ENCODE measurements at places on chromosomes 13 and 19.

DNA sequence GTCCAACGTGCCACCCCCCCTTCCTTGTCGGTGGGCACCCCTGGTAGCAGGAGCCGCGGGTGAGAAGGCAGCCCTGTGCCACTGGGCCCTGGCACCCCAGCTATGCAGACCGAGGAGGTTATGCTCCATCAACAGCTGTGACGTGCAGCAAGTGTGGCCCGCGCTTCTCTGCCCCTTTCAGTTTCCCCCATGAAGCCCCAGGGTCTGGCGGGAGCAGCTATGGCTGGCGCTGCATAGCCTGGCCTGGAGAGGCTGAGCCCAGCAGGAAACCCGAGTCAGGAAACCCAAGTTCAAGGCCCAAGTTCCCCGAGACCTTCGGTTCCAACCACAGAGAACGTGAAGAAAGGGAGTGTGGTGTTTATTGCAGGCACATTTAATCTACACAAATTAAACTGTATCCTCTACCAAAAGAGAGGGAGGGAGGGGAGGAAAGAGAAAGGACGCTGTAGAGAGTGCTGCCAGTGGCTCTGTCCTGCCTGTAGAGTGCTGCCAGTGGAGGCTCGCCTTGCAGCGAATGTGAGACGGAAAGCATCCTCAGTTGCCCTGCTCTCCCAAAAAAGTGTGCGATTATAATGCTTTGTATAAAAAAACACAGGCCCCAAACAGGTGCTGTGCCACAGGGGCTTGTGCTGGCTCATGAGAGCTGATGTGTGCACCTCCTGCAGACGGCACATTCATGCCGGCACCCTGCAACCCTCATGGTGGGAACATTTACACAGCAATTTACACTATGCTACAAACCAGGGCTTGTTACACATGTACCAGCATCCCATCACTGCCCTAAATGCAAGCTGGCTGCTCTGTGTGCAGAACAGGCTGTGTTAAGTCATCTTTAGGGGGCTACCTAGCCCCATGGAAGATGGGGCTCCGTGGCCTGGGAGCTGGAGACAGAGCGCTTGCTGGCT, 16.3 kb downstream of the POP4 start:
- no peak for DNase-seq

DNA sequence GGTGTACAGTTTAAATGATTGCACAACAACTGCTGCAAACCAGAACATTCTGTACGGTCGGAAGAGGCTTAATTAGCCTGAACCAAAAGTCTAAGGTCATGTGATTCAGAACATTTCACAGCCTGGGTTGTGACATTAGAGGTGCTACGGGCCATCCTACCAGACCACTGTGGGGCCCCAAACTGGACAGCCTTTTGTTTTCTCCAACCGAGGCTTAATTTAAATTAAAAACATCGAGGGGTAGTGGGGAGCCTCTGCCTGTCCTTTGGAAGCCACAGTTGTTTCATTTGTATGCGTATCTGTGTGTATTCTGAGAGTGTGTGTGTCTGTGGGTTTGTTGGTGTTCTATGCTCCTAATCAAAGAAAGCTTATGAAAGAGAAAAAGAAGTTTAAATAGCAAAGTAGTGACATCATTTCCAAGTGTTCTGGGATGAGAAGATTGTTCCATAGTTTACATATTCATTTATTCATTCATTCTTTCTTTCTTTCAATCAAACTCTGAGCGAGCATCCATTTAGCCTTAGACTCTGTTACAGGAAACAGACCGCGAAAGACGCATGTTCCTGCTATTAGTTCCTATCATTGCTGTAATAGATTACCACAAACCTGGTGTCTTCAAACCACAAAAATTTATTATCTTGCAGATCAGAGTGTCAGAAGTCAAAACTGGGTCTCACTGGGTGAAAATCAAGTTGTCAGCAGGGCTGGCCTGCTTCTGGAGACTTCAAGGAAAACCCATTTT, 444.8 kb downstream of the FOXO1 start:
- peak; percentile 40 for DNase-seq

- no peak for DNase-seq
Measured at GRCh38 chr13:51778392-51778791, 25.6 kb downstream of the DHRS12 start.

DNA sequence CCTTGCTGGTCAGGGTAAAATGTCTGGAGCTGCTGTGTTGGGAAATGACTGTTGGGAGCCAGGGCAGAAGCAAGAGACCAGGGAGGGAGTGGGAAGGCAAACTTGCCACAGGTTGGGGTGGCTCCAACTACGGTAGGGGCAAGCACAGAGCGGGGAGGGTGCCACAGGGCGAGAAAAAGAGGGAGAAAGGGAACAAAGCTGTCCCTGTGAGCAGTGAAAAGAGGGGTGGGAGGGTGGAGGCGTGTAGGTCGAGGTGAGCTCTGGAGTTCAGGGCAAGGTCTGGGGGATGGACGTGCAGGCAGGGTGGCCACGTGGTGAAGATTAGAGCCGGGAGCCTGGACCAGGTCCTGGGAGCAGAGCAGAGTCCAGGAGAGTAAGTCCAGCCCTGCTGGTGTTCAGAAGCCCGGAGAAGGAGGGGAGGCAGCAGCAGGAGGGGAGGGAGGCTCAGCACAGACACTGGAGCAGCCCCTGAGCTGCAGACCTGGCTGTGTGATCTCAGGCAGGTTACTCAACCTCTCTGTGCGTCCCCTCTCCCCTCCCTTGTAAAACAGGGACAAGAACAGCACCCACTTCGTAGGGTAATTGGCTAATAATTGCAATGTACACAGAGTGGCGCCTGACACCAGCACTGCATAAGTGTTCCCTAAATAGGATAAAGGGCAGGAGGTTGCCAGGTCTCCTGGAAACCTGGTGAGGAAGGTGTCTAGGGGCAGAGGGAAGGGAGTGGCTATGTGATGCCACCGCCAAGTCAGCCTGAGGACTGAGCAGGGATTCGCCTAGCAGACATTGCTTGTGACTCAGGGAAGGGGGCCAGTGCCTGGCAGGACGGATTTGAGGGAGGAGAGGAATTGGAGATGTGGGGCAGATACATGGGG, 3.2 kb upstream of the POLR2E start:
- no peak for DNase-seq

- DNase-seq = no peak
Measured at GRCh38 chr13:81382246-81382645, 1041.3 kb upstream of the SPRY2 start.

DNA sequence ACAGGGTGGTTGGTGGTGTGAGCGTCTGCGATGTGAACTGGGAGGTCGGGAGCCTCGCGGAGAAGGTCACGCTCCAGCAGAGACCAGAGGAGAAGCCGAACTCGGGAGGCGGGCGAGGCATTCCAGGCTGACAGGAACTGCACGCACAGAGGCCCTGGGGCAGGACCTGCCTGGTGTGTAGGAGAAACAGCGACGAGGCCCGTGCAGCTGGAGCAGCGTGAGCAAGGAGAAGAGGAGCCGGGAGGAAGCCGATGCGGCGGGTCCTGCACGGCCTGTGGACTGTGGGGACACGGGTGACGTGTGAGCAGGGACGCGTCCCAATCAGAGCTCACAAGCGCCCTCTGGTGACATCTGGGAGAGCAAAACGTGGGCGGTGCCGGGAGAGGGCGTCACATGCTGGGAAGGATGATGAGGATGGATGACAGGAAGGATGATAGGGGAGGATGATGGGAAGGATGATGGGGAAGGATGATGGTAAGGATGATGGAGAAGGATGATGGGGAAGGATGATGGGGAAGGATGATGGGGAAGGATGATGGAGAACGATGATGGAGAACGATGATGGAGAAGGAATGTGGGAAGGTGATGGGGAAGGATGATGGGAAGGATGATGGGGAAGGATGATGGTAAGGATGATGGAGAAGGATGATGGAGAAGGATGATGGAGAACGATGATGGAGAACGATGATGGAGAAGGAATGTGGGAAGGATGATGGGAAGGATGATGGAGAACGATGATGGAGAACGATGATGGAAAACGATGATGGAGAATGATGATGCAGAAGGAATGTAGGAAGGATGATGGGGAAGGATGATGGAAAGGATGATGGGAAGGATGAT, 16.1 kb upstream of the MADCAM1 start:
- DNase-seq = no peak

- DNase-seq = no peak
Measured at GRCh38 chr13:110475117-110475516, 86.4 kb downstream of the RAB20 start.

GRCh38 chr13:32259116-32259515, 56.0 kb downstream of the ZAR1L start:
- DNase-seq = no peak

DNA sequence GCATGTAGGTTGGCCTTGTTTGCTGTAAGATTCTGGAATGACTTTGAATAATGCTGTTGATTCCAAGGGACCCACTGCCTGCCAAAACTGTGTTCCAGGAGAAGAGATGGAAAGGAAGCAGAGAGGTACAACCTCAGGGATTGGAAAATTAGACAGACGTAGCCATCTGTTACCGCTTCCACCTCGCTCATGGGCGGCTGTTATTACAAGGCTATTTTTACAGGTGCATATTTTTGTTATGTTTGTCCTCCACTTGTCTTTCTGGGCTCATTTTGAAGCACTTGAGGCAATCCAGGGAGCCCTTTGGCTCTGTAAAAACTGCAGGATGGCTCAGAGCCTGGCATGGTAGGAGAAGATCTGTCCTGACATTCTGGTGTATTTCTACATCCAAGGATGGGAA, 276.4 kb upstream of the TMTC4 start:
- DNase-seq = no peak

DNA sequence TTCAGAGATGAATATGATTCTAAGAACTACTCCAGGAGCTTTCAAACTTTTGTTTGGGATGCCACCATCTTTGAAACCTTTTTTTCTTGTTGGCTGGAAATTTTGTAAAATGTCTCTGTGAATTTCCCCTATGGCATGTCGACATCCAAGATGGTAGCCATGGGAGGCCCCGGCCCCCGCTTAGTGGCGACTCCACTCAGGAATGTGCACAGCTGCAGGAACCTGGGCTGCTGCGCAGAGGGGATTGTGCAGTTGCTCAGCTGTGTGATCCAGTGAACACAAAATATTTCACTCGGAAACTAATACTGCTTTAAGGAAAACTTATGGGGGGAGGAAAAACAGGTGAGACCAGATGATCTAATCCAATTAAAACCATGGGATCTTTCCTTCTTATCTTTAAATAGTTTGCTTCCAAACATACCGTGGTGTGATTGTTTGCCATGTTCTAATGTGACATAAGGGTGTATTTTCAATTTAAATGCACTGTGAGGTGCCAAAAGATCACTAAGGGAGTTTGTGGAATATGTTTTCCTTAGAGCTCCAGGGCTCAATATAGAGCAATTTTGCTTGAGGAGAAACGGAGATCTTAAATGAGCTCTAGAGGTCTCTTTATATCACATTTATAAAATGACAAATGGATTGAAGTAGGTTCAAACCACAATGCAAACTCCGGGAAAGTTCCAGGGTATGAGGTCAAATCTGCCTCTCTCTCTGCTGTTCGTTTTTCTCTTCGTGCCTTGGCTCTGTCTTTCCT, 497.7 kb downstream of the FGF9 start:
- DNase-seq = no peak

DNA sequence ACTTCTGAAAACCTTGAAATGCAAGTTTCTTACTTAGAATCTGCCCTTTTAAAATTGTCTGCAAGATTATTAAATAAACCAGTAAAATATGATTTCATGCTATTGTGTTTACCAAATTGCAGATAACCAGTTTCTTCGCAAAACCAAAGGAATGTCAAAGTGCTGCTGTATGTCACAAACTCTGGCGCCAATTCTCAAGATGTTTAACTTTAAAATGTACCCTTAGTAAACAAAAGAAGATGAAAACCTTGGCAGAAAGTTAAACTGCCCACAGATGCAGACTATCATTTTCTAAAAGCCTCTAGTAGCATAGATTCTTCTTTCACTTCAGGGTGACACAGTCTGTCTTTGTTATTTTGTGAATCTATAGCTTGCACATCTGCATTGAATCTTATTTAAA, 189.2 kb downstream of the SLITRK6 start:
- no peak for DNase-seq

DNA sequence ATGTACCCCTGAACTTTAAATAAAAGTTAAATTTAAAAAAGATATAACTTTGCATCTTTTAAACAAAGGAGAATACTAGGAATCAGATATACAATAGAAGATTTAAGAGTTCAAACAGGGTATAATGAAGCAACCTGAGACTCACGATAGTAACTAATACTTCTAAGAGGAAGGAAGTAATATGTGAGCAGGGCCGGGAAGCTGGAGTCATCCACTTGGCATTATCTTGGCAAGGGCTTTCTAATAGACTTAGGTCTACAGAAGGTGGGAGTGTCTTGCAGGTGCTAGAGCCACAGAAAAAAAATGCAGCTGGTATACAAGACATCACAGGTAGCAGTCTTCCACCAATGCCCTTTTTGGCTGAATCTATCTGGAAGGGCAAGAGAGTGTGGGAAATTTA, 231.9 kb downstream of the KCTD12 start:
- no peak for DNase-seq

DNA sequence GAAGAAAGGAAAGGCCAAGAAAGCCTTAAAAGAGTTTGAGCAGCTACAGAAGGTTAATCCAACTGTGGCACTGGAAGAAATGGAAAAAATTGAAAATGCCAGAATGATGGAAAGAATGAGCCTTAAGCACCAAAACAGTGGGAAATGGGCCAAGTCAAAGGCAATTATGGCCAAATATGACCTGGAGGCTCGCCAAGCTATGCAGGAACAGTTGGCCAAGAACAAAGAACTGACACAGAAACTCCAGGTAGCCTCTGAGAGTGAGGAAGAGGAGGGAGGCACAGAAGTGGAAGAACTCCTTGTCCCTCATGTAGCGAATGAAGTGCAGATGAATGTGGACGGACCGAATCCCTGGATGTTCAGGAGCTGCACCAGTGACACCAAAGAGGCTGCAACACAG, 5.1 kb downstream of the UTP14C start:
- no peak for DNase-seq

GRCh38 chr19:48330012-48330681, 4.8 kb downstream of the EMP3 start:
- no peak for DNase-seq

- DNase-seq = no peak
Measured at GRCh38 chr19:49691243-49692146, 579 bp downstream of the CPT1C start.

DNA sequence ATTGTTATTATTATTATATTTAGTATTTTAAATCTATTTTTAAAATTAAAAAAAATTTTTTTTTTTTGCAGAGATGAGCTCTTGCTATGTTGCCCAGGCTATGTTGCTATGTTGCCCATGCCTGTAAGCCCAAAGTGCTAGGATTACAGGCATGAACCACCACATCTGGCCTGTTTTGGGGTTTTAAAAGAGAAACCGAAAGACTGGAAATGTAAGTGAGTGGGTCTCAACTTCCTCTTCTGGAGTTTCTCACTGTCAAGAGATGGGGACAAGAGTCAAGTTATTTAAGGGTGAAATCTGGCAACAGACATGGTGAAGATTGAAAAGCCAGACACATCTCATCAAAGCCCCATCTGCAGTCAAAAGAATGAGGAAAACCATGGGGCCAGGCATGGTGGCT, 4.2 kb upstream of the OR7G3 start:
- no peak for DNase-seq
